Stimulated activated naive B cell treated with anti-CD40 and anti-IgM and Interleukin-4, amounts not matched to agents 10 μg/mL and 1 μg/mL and 100 μg/mL, for 72 hours (primary cell): ENCODE measurements at places on chromosomes 13 and 19.

GRCh38 chr13:34031610-34032009, 213.7 kb downstream of the RFC3 start:
- H3K27ac ChIP-seq = no peak overlapping the region
- H3K36me3 ChIP-seq = no peaks in the 10 kb centered on the region
- H3K27me3 ChIP-seq = no peaks in the 10 kb centered on the region
- H3K4me1 ChIP-seq = no peaks in the 10 kb centered on the region
- no peak for DNase-seq
- no peak overlapping the region for H3K4me3 ChIP-seq

DNA sequence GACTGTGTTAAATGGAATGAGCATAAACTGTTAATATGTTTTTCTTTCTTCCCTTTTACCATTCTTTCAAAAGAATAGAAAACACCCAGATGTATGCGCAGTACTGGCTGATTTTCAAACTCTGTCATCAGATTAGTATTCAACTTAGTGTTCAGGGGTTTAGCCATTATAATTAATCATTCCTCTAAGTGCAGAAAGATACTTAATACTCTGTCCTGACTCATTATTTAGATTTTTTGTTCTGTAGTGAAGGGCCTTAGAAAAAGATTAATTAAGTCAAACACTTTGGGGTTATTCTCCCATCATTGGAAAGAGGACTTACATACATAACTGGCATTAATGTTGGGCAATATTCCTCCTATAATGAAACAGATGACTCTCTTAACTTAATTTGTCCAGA, 1316.7 kb upstream of the SLC10A2 start:
- no peaks in the 10 kb centered on the region for H3K36me3 ChIP-seq
- no peak overlapping the region for H3K4me3 ChIP-seq
- DNase-seq = no peak
- H3K27ac ChIP-seq = no peak overlapping the region

- H3K4me3 ChIP-seq = no peak overlapping the region
- DNase-seq = no peak
- H3K4me1 ChIP-seq = peaks cover 7% of the 10 kb centered on the region
- peak overlapping the region; percentile 47 for H3K27ac ChIP-seq
- H3K27me3 ChIP-seq = no peaks in the 10 kb centered on the region
- H3K36me3 ChIP-seq = peaks cover 32% of the 10 kb centered on the region
Observed at GRCh38 chr19:13825489-13826441, 30.5 kb downstream of the ZSWIM4 start.

DNA sequence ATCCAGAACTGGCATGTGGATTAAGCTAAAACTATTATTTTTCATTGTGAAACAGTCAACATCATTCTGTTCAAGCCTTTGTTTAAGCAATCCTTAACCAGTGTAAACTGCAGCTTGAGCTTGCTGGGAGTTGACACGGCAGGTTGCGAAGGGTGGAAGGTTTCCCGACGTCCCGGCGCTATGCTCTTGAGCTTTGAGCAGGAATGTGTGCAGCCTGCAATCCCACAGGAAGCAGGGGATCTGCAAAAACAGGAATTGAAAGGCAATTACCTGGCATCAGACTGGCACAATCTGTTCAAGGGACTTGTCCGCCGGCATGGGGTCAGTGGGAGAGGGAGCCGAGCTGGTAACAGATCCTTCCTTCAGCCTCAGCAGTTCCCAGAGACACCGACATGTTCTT, 586.7 kb upstream of the SGCG start:
- H3K36me3 ChIP-seq = no peaks in the 10 kb centered on the region
- DNase-seq = no peak
- no peak overlapping the region for H3K27ac ChIP-seq

- no peak overlapping the region for H3K27ac ChIP-seq
- DNase-seq = no peak
- H3K4me3 ChIP-seq = no peak overlapping the region
- H3K27me3 ChIP-seq = no peaks in the 10 kb centered on the region
- no peaks in the 10 kb centered on the region for H3K4me1 ChIP-seq
Observed at GRCh38 chr13:77902319-77902963, 16.2 kb downstream of the EDNRB start.

DNA sequence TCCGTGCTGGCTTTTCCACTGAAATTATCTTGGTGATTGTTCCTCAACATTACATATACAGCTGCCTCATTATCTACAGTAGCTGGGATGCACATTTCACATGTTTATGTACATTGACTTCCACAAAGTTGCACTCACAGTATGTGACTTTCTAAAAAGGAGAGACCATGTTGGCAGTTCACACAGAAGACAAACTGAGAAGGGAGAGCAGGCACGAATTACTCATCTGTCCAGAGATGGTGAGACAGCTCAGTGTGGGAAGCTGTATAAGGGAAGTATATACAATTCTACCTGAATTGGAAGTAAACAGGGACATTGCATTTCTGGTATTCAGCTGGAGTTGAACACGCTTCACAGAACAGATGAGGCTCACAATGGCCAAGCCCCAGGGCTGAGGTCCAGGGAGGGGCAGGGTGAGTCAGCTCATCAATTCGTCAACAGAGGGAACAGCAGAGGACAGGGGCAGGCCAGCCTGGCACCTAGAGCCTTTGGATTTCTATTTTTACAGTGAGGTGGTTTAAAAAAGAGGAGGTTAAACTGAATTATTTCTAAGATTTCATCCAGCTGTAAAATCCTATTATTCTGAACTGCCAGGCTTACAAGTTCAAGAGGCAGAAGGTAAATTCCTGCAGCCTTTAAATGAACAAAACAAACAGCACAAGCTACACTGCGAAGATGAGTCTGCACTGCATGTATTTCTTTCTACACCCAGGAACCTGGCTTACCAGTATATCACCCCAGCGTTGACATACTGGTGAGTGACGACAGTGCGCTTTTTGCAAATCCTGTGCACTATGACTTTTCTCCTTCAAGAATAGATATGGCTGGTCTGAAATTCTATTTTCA, 9.8 kb downstream of the PARP4 start:
- H3K4me1 ChIP-seq = peaks cover 5% of the 10 kb centered on the region
- H3K4me3 ChIP-seq = no peak overlapping the region
- no peak for DNase-seq
- peaks cover 25% of the 10 kb centered on the region for H3K36me3 ChIP-seq
- peak overlapping the region; percentile 63 for H3K27ac ChIP-seq

DNA sequence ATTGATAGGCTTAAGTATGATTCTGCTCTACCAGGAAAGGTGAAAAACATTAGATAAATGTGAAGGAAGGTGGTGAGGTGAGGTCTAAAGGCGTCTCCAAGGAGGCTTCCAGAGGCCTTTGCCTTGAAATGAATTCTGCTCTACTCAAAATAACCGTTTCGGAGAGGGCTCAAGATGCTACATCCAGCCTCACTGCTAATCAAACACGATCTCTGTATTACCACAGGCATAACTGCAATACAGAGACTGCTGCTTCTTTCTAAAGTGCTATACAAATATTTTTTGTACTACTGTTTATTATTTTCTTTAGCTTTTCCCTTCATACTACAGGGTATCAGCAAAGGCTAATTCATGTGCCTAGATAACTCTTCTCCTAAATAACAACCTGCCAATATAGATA, 16.8 kb downstream of the MBNL2 start:
- H3K4me3 ChIP-seq = no peak overlapping the region
- H3K27ac ChIP-seq = no peak overlapping the region
- DNase-seq = no peak
- no peaks in the 10 kb centered on the region for H3K27me3 ChIP-seq
- H3K36me3 ChIP-seq = peaks cover 21% of the 10 kb centered on the region
- H3K4me1 ChIP-seq = peaks cover 30% of the 10 kb centered on the region

- H3K36me3 ChIP-seq = peaks cover 54% of the 10 kb centered on the region
- peak; percentile 20 for DNase-seq
- H3K4me1 ChIP-seq = peaks cover 68% of the 10 kb centered on the region
- no peaks in the 10 kb centered on the region for H3K27me3 ChIP-seq
- H3K4me3 ChIP-seq = peak overlapping the region; percentile 85
Observed at GRCh38 chr19:35332817-35333216, 3.8 kb downstream of the CD22 start.

DNA sequence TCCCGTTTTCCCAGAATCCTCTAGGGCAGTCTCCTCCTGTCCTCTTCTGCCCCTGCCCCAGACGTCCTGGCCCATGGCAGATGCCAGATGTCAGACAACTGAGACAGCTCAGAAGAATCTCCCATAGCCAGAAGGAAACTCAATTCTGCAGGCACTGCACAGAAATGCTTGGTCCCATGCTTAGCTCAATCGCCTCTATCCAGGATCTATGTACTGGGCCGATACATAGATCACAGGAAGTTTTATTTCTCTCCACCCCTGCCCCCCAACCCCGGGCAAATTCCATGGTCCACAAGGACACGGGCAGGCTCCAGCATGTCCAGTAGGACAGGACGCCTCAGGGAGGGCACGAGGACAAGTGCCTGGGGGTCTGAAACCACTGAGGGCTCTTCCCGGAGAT, 4.8 kb downstream of the MBD3 start:
- peaks cover 24% of the 10 kb centered on the region for H3K36me3 ChIP-seq
- H3K27ac ChIP-seq = no peak overlapping the region
- no peak for DNase-seq
- no peak overlapping the region for H3K4me3 ChIP-seq
- peaks cover 13% of the 10 kb centered on the region for H3K4me1 ChIP-seq

GRCh38 chr13:98328511-98328910, 151.4 kb upstream of the RNF113B start:
- no peak overlapping the region for H3K27ac ChIP-seq
- no peaks in the 10 kb centered on the region for H3K36me3 ChIP-seq
- H3K27me3 ChIP-seq = peaks cover 8% of the 10 kb centered on the region

DNA sequence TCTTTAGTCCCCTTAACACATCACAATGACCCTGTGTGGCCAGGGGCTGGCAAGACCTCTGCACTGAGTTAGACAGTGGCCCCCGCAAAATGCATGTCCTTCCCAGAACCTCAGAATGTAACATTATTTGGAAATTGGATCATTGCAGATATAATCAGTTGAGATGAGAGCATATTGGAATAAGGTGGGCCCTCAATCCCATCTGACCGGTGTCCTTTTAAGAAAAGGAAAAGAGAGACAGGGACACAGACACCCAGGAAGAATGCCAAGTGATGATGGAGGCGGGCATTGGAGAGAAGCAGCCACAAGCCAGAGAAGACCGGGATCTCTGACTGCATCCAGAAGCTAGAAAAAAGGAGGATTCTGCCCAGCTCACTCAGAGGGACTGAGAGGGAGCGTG, 1.8 kb downstream of the FAM187B start:
- no peak overlapping the region for H3K4me3 ChIP-seq
- H3K27me3 ChIP-seq = peaks cover 4% of the 10 kb centered on the region
- DNase-seq = no peak
- H3K36me3 ChIP-seq = no peaks in the 10 kb centered on the region

DNA sequence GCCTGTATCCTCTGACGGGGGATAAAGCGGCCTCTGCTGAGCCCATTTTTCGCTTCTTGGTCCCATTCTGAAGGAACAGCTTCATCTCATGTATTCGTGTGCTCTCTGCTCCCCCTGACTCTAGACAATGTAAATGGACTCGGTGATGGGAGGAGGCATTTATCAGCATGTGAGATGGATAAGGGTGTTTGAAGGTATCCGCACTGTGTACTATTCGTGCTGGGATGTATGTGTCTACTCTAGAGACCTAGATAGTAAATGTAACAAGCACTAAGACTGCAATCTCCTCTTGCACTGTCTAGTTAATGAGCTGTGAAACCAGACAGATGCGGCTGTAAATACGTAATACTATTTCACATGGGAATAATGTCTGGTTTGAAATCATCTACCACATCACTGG, 134.6 kb upstream of the ARGLU1 start:
- no peaks in the 10 kb centered on the region for H3K4me1 ChIP-seq
- H3K27ac ChIP-seq = no peak overlapping the region
- H3K36me3 ChIP-seq = no peaks in the 10 kb centered on the region
- no peak overlapping the region for H3K4me3 ChIP-seq
- no peaks in the 10 kb centered on the region for H3K27me3 ChIP-seq

DNA sequence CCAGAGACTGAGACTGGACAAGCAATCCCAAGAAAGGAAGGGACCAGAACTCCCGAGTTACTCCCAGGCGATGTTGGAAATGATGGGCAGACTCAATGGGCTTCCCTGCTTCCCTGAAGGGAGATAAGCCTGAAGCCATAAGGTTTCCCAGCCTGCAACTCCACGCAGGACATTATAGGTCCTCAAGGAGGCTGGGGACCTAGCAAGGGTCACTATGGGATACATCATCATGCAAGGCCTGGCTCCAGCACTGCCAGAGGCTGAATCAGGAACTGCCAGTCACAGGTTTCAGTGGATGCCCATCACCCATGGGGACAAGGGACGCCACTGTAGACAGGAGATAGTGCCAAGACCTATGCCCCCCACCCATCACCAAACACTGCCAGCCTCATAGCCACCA, 338.7 kb downstream of the IRS2 start:
- H3K36me3 ChIP-seq = no peaks in the 10 kb centered on the region
- H3K4me3 ChIP-seq = no peak overlapping the region
- H3K27me3 ChIP-seq = peaks cover 5% of the 10 kb centered on the region
- H3K4me1 ChIP-seq = no peaks in the 10 kb centered on the region

- H3K27me3 ChIP-seq = no peaks in the 10 kb centered on the region
- no peaks in the 10 kb centered on the region for H3K4me1 ChIP-seq
- DNase-seq = no peak
- no peak overlapping the region for H3K4me3 ChIP-seq
Observed at GRCh38 chr13:38824342-38824741, 137.5 kb downstream of the FREM2 start.

- peak; percentile 27 for DNase-seq
- H3K27me3 ChIP-seq = no peaks in the 10 kb centered on the region
- H3K4me1 ChIP-seq = peaks cover 8% of the 10 kb centered on the region
Observed at GRCh38 chr13:97986835-97987234, 33.4 kb downstream of the IPO5 start.

DNA sequence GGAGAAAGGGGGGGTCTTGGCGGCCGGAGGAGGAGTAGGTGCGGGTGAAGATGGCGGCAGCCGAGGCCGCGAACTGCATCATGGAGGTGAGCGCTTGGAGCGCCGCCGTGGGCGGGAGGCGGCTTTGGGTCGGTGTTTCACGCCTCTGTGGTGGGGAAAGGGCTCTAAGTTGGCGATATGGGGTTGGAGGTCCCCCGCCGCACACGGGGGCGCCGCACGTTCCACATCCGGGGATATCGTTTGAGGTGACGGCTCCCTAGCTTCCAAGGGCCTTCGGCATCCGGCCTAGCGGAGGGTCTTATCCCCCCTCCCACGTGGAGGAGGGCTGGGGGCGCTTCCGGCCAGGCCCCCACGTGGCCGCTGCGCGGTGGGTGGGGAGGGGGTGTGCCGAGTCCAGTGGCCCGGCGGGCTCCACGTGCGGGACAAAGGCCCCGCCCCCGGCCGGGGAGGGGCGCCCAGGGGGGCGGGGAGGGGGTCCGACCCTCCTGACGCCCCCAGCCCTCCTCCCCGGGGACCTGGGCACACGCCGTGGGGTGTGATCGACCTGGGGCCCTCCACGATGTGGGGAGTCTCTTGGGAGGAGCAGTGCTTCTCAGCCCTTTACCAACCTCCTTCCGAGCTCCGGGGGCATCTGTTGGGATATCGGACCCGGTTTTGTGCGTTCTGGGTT, at the start of gene PRMT1:
Gene PRMT1, plus strand, starts transcription at position 41 of the 670 bp plus-strand sequence. Its CDS starts 10 bp downstream, at position 51.
- peak within 1 kb of the TSS; percentile 87 for H3K4me3 ChIP-seq
- peaks cover 19% of the 10 kb centered on the region for H3K36me3 ChIP-seq
- no peaks in the 10 kb centered on the region for H3K27me3 ChIP-seq
- peak within 1 kb of the TSS; percentile 99 for H3K27ac ChIP-seq
- DNase-seq = peak; percentile 61

- H3K27me3 ChIP-seq = peaks cover 45% of the 10 kb centered on the region
- H3K27ac ChIP-seq = no peak overlapping the region
- no peaks in the 10 kb centered on the region for H3K36me3 ChIP-seq
- peak overlapping the region; percentile 15 for H3K4me3 ChIP-seq
- DNase-seq = peak; percentile 69
Observed at GRCh38 chr19:33778089-33778791, 18.4 kb upstream of the KCTD15 start.

- no peaks in the 10 kb centered on the region for H3K36me3 ChIP-seq
- no peak overlapping the region for H3K4me3 ChIP-seq
- H3K4me1 ChIP-seq = no peaks in the 10 kb centered on the region
- no peak for DNase-seq
- H3K27me3 ChIP-seq = no peaks in the 10 kb centered on the region
- H3K27ac ChIP-seq = no peak overlapping the region
Observed at GRCh38 chr13:109483284-109483683, 303.1 kb downstream of the IRS2 start.
